Putamen (tissue), 1 donor: ENCODE measurements at places on chromosomes 16 and 17.

- no peak for DNase-seq
Measured at GRCh38 chr17:48994549-48995303, 2.5 kb upstream of the IGF2BP1 start.

- no peak for DNase-seq
Measured at GRCh38 chr16:65521633-65522328, 399.9 kb upstream of the CDH11 start.

DNA sequence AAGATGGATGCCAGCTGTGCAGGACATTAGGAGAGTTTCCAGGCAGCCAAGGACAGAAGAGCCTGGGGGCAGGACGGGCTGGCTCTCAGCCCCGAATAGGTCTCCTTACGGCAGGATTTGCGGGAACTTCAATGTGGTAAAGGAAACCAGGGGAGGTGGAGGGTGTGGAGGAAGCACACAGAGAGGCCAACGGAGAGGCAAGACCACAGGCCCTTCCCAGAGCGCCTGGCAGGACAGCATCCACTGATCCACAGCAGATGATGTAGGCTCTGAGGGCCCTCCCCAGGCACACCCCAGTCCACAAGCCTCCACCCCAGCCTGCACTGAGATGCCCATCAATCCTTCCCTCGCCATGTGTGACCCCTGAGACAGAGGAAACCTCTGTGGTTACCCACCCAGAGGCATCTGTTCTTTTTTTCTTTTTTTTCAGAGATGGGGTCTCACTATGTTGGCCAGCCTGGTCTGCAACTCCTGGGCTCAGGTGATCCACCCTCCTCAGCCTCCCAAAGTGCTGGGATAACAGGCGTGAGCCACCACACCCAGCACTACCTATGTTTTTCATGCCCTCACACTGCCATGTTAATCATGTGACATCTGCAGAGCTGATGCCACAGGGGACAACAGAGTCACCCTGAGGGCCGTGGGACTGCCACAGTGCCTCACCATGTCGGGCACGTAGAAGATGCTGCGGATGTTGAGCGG, 19.3 kb downstream of the DNASE1 start:
- no peak for DNase-seq

DNA sequence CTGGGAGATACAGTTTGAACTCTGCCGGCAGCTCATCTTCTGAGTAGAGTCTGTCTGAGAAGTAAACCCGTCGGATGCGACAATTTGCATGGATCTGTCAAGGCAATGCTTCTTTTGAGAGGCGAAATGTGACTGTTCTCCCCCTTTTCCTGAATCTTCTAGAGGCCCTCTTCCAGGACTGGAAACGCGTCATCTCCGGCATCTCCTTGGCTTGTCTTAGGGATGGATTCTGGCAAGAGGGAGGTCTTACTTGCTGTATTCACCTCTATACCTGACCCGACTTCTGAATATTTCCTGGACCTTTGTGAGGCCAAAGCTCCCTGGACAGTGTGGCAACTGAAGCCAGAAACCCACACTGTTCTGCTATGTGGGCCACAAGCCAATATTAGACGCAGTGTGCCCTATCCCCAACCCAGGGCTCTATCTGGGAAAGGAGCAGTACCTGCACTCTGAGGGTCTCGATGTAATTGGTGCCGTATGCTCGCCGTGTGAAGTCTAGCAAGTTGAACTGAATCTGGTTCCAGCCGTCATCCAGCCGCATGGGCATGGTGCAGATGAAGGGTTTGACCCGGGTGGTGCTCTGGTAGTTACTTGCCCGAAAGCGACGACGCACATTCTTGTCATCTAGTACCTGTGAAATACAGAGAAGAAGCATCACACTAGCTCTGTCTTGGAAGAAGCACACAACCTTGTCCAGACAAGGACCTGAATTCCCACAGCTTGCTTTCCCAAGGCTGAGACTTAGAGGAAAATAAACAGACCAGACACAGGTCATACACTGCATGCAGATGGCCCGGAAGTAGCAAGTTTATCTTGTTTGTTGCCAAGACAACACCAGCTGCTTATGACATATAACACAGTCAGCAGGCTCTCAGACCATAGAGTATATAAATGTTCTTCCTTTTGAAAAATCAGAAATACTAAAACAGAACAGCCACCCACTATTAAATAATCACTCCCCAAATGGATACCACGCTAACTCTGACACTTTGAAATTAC, 14.1 kb downstream of the CFAP20 start:
- no peak for DNase-seq

DNA sequence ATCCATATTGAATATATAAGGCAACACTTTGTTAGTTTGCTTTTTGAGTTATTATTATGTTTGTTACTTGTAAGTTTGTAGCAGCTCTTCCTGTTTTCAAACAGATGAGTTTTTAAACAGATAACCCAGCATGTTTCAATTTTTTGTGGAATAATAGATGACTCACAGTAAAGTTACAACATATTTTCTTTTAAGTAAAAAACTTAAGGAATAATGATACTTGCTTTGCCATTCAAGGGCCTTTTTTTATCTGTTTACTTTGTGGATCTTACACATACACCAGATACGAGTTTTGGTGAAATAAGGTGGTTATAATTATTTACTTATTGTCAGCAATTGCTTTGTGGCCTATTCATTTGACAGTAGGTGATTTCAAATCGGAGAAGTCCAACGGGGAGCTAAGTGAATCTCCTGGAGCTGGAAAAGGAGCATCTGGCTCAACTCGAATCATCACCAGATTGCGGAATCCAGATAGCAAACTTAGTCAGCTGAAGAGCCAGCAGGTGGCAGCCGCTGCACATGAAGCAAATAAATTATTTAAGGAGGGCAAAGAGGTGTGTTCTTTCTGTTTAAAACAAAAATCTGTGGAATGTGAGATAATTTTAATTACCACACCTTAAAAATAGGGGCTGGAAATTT, 66.3 kb downstream of the BPTF start:
- peak; percentile 18 for DNase-seq

DNA sequence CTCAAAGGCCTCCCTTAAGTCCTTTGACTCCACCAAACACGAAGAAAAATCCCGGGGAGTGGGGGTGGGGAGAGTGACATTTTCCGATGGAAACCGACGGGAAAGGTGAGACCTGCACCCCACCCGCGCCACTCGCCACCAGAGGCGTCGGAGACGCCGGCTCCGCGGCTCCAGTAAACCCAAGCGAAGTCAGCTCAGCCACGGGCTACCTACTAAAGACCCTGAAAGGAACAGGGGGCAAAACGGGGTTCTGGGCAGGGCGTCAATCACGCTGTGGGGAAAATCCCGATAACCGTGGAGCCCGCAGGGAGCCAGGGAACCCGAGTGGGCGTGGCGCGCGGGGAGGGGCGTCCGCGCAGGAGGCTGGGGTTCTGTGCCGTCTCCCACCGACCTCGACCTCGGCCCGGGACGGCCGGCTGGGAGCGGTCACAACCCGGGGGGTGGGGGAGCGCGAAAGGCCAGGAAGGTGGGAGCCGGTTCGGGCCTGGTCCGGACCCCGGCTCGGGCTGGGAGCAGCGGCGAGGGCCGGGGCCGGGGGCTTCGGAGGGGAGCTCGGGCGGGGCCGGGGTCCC, 565 bp downstream of the WDR45B start:
- no peak for DNase-seq

- no peak for DNase-seq
Measured at GRCh38 chr16:68116256-68116867, 31.2 kb downstream of the NFATC3 start.

GRCh38 chr16:77868478-77868877, 80.1 kb downstream of the VAT1L start:
- no peak for DNase-seq

- no peak for DNase-seq
Measured at GRCh38 chr17:50225701-50226240, 24.3 kb upstream of the COL1A1 start.

DNA sequence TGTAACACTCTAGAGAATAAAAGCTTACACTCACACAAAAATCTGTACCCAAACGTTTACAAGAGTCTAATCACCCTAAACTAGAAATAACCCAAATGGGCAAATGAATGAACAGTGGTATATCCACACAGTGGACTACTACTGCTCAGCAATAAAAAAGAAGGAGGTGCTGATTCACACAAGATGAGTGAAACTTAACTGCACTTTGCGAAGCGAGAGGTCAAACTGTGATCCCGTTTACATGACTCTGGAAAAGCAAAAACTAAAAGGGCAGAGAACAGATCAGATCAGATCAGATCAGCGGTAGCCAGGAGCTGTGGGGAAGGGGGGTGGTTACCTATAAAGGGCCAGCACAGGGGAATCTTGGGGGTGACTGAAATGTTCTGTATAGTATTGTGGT, 113.4 kb downstream of the TRIM37 start:
- DNase-seq: no peak

DNA sequence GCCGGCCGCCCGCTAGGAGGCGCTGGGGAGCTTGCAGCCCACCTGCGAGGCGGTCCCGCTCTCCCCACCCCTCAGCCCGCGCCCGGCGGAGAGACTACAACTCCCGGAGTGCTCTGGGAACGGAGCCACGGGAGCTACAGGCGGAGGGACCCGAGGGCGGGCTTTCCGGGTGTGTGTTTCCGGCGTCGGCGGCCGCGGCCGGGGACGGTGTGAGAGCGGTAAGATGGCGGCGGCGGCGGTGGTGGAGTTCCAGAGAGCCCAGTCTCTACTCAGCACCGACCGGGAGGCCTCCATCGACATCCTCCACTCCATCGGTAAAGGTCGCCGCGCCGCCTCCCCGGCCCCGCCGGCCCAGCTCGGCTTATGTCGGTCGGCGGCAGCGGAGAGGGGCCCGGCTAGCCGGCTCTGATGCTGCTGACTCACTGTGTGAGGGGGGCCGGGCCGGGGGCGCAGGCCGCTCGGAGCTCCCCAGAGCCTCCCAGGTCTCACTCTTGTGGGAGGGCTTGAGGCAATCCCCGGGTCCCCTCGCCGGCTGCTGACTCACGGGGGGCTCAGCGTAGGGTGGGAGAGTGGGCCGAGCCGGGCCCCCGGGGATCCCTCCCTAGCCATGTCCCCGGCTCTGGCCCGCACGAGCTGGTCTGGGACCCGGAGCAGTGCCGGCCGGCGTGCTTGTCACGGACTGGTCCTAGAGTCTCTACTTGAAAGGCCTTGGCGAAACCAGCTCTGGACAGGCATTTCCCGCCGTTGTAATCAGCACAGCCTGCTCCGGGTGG, at the start of gene PSMD11:
Gene PSMD11 (plus strand): TSS at position 210 of the 773 bp plus-strand sequence. CDS start 14 bp downstream, at position 224.
- peak; percentile 95 for DNase-seq

- DNase-seq: no peak
Measured at GRCh38 chr16:27472091-27473020, 70.4 kb downstream of the IL21R start.

DNA sequence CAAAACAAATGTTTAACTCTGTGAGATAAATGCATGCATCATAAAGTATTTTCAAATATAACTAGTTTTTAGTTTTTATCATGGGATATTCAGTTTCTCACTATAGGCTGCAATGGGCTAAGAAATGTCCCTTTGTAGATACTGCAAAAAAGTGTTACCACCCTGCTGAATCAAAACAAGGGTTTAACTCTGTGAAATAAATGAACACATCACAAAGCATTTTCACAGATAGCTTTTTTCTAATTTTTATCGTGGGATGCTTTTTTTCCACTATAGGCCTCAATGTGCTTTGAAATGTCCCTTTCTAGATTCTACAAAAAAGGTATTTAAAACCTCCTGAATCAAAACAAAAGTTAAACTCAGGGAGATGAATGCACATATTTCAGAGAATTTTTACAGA, 541.1 kb downstream of the KCNJ18 start:
- DNase-seq: no peak

- DNase-seq: no peak
Measured at GRCh38 chr17:42708588-42708987, 26.3 kb downstream of the CNTNAP1 start.

- no peak for DNase-seq
Measured at GRCh38 chr17:38898812-38899348, 26.5 kb upstream of the LASP1NB start.

DNA sequence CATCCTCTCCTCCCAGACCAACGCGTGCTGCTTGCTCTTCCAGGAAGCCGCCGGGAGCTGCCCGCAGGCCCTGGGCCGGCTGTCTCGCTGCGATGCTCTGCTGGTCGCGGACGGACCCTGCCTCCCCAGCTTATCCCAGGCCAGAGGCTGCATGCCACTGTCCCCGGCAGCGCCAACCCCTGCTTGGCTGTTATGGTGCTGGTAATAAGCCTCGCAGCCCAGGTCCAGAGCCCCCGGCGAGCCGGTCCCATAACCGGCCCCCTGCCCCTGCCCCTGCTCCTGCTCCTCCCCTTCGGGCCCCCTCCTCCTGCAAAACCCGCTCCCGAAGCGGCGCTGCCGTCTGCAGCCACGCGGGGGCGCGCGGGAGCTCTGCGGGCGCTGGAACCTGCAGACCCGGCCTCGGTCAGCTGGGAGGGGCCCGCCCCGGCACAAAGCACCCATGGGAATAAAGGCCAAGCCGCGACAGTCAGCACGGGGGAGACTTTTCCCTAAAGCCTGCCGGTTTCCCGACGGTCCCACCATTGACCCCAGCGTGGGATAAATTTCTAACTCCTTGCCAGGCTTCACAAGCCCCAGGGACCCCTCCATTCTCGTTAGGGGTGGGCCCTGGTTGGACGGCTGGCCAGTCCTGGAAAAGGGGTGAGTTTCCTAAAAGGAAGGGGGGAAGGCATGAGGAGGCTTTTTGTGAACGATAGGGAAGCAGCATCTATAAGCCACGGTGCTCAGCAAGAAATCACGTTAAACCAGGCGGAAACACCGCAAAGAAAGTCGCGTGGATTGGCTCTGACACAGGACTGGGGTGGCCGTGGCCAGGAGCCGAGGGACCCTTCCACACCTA, 11.2 kb downstream of the ENPP7 start:
- peak; percentile 46 for DNase-seq

GRCh38 chr17:73645050-73645871, 1.0 kb upstream of the SDK2 start:
- DNase-seq: peak; percentile 47

DNA sequence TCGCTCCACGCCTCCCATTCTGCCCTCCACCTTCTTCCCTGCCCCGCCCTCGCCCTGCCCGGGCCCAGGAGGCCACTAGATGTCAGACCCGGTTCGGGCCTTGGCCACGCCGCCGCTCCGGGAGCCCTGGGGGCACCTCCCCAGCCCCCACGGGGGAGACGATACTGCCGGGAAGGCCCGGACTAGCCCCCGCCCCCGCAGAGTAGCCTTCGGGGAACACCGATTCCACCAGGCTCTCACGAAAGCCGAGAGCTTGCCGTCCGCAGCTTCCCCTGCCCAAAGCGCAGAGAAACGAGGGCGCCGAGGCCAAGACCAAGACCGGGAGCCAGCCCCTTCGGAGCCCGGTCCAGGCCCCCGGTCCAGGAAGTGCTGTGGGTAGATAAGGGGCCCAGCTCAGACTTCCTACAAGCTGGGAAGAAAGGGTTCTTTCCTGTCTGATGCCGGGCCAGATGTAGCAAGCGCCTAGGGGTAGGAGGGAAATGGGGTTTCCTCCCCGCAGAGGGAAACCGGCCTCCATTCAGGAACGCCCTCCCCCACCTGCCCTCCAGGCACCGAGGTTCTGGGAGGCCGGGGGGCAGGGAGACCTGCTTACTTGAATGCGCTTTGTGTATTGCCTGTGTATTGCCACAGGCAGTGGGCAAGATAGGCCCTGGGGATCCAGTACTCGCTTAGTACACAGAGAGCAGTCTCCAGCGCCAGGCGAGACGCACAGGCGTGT, 806 bp upstream of the CYB561 start:
- DNase-seq: no peak
